ENCODE measurements at places on chromosomes 11 and 22. TPM values are rescaled to one million over a fixed set of nuclear protein-coding genes. Genes with fewer than 3 reads are reported as not detected.

GRCh38 chr11:100910808-100911207 is 218.8 kb downstream of the PGR start:
- DNase-seq = no peak

DNA sequence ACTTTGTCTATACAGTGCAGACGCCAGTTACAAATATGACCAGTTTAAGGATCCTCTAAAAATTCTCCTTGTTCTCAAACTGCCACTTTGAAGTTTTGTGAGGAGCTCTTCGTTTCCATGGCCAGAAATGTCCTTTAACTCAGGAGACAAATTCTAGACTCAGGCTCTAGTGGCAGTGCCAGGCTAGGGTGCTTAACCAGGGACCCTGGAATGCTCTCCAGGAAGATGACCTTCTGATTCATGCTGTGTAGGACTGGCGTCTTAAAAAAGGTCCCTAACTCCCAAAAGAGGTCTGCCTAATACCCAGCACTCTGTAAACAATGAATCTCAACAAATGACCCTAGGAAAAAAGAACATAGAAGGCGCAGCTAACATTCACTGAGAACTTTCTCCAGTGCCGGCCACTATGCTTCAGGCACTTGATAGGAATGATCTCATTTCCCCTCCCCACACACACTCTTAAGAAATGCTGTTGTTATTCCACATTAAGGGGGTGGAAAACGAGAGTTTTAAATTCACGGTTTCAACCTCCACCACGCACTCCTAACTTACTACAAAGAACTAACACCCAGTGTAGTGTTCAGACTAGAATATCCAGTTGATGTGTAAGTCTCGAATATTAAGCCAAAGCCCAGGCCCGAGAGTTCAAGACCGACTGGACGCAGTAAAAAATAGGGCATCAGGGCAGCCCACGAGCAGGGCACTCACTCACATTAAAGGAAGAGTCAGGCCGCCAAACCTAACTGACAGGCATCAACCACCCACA is 747 bp downstream of the NXF1 start:
- DNase-seq = no peak

GRCh38 chr11:64652586-64653387 is 61.8 kb downstream of the SLC22A12 start:
- peak; percentile 93 for DNase-seq

DNA sequence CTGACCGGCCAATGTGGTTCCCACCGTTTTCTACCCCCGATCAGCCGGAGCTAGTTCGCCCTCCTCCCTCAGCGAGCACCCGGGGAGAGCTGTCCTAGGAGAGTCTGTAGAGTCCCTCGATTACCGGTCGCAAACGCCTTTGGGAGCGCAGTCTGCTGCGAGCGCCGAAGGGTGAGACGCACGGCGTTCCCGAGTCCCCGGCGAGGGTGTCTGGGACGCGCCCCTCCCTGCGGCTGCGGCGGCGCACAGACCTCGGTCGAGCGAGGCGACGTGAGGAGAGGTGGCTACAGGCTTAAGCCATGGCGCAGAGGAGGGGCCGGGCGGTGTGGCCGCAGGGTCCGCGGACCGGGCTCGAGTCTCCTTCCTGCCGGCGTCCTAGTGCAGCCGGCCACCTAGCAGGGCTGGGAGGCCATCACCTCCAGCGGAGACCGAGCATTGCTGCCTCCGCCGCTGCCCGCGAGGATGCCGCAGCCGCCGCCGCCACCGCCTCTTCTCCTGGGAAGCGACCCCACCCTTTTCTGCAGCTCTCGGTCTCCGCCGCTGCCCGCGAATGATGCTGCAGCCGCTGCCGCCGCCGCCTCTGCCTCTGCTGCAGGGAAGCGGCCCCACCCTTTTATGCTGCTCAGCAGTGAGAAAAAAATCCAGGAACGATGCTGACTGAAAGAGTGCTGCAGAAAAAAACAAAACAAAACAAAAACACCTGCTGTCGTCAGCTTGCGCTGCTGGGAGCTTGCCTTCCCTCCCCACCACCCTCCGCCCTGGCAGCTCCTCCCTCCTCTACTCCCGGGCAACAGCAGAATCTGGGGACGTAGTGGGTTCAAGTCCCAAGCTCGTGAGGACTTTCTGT is at the start of gene MAP6:
Gene MAP6, minus strand, starts transcription at position 588 of the 847 bp plus-strand sequence. CDS start 669 bp downstream, outside the sequence.
- peak; percentile 87 for DNase-seq

DNA sequence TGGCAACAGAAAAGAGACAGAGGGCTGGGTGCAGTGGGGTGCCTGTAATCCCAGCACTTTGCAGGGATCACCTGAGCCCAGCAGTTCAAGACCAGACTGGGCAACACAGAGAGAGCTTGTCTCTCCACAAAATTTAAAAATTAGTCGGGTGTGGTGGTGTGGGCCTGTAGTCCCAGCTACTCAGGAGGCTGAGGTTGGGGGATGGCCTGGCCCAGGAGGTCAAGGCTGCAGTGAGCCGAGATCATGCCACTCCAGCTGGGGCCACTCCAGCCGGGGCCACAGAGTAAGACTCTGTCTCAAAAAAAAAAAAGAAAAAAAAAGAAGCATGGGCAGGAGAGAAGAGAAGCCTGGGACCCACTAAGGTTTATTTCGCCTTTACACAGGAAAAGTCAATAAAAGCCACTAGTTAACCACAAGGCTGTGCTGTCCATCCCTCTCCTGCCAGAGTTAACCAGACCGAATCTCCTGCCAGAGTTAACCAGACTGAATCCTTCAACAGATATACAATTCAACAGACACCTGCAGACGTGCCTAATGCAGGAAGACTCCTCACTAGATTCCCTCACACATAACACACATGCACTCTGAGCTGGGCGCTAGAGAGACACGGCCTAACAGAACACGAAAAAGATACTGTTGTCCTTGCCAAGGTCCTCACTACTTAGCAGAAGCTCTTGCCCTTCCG is 29.8 kb downstream of the MICAL3 start:
- DNase-seq = no peak

OR5A1 gene
- total RNA-seq = not detected

COX8A gene
- 302 TPM for total RNA-seq

- no peak for DNase-seq
These were observed 14.0 kb downstream of the GALNT18 start for GRCh38 chr11:11607772-11608171.

DNA sequence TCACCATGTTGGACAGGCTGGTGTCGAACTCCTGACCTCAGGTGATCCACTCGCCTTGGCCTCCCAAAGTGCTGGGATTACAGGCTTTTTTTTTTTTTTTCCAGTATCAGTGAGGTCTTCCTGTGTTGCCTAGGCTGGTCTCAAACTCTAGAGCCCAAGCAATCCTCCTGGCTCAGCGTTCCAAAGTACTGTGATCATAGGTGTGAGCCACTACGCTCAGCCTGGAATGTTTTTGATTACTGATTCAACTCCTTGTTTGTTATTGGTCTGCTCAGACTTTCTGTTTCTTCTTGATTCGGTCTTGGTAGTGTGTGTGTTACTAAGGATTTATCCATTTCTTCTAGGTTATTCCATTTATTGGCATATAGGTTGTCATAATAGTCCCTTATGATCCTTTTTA is 31.3 kb downstream of the NAGA start:
- no peak for DNase-seq

GRCh38 chr11:32396991-32397390 is 38.3 kb downstream of the WT1 start:
- no peak for DNase-seq

MMP27 gene
- total RNA-seq = not detected

GRCh38 chr11:96036863-96037262 is 113.0 kb upstream of the MTMR2 start:
- DNase-seq = no peak

- DNase-seq = no peak
These were observed 10.7 kb downstream of the SAA4 start for GRCh38 chr11:18225913-18226312.

- DNase-seq = no peak
These were observed 364.6 kb downstream of the AASDHPPT start for GRCh38 chr11:106442032-106442431.

DNA sequence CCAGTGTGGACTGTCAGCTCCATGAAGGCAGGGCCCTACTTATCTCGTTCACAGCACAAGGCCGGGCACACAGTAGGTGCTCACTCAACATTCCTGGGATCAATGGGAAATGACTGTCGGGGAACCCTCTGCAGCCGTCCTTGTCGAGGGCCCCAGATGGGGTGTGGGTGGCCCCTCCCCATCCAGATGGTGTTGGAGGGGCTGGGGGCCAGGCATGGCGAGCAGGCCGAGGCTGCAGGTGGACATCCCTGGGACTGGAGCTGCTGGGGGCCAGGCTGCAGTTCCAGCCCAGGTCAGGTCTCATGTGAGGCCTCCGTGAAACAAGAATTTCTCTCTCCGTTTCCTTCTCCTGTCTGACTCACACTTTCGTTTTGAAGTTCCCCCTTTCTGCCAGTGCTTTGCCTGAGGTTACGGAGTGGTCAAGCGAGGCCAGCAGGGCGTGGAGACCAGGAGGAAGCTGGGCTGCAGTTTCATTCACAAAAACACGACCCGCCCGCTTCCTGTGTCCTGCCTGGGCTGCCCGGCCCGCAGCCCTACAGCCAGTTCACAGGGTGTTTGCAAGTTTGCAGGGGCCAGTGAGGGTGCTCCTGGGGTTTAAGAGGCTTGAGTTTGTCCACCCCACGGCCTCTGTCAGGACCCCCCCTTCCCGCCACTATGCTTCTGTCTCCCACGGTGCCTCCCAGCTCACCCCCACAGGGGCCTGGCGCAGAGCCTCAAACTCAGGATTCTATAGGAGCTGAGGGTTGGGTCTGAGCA is 4.5 kb downstream of the MYEOV start:
- DNase-seq = peak; percentile 79

LIMK2 gene
- total RNA-seq = 34.2 TPM

- DNase-seq = no peak
These were observed 8.1 kb upstream of the TOP3B start for GRCh38 chr22:21990445-21991303.

OR2D2 gene
- total RNA-seq = 0.72 TPM

GRCh38 chr22:27224485-27225374 is 567.3 kb downstream of the MIAT start:
- no peak for DNase-seq

- no peak for DNase-seq
These were observed 138.4 kb downstream of the DBX1 start for GRCh38 chr11:20021771-20022362.

DNA sequence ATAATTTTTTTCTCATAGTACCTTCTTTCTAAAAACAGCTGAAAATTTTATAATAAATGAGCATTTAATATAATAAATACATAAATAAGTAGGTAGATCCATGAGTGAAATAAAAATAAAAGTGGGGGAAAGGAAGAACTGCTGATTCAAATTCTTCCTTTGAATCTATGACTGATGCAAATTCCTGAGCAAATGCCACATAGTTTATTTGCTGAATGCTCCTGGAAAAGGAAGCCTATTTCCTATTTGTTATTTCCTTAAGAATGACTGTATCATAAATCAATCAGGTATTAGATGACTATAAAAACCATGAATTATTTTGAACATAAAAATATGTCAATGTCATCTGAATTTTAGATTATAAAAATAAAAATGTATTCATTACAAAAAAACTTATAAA is 16.6 kb downstream of the BTBD10 start:
- no peak for DNase-seq

DNA sequence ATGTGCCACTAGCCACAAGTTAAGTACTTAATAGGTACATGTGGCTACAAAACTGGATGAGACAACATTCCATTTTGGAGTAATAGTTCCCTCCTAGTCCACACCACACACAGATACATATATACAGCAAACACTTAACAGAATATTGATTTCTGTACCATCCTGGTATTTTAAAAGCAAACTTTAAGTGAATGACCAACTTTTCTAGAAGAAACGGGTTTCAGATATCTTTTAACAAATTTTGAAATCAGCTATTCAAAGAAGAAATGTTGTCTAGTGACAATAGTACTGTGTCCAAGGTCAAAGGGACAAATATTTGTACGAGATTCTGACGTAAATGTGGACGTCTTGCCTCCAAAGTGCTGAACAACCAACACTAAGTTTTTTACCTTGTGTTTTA is 12.3 kb upstream of the CARD16 start:
- no peak for DNase-seq

PANX3 gene
- not detected for total RNA-seq

- no peak for DNase-seq
These were observed 44.0 kb downstream of the SMIM38 start for GRCh38 chr11:69199583-69200315.

DNA sequence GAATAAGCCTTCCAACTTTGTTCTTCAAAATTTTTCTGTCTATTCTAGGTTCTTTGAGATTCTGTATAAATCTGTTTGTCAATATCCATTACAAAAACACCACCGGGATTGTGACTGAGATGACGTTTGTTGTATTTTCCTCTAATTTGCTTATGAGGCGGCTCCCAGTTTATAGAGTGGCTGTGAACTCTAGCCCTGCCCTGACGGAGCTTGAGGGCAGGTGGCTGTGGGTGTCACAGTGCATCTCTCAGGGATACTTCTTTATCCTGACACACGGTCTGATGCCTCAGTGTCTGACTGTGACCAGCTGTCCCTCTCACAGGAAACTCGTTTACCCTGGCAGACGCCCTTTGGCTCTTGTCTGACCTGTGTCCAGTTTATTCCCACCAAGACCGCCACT is 53.7 kb upstream of the ATXN10 start:
- no peak for DNase-seq

DSCAML1 gene
- total RNA-seq = 0.02 TPM

CCDC116 gene
- total RNA-seq = 0.51 TPM

DNA sequence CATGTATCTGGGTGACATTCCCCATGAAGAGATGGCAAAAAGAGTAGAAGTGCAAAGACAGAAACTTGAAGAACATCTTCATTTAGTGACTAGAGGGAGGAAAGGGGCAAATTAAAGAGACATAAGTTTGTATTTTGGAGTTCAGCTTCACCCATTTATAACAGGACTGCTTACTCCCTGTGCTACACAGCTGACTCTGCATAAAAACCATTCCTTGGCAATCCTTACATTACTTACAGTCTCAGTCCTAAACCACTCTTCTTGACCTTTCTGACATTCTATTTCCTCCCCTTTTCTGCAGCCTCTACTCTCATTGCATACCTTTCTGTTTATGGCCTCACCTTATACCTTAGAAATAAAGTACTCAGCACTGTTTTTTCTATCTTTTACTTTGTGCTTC is 6.8 kb upstream of the SERGEF start:
- DNase-seq = no peak

MS4A1 gene
- not detected for total RNA-seq

OR4D5 gene
- total RNA-seq = not detected

DNA sequence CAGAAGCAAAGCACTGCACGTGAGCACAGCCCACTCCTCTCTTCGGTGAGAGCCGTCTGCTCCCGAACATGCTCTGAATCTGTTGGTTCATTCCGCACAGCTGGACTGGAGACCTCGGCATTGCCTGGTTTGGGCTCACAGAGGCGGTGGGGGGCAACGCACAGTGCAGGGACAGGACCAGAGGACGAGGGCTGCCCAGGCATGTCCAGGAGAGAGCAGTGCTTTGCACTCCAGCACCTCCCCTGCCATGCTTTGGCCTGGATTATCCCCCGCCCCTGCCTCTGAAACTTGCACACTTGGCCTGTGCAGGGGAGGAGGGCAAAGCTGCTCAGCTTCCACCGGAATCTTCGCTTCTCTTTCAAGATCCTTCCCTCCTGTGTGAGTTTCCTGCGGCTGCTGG is 536.5 kb downstream of the BRD1 start:
- DNase-seq = no peak

- no peak for DNase-seq
These were observed 95.2 kb upstream of the TP53I11 start for GRCh38 chr11:45045683-45046471.

CCDC82 gene
- total RNA-seq = 27.6 TPM

SCN2B gene
- total RNA-seq = 0.05 TPM

MISFA gene
- 3.5 TPM for total RNA-seq
